ENCODE measurements at places on chromosomes 2 and 18. TPM values are rescaled to one million over a fixed set of nuclear protein-coding genes. Genes with fewer than 3 reads are reported as not detected.

CCDC74A gene
- 7.0 TPM for total RNA-seq

GRCh38 chr2:174051741-174052583 lies 86.8 kb upstream of the SP3 start:
- no peak for DNase-seq
- no peak overlapping the region for H3K27ac ChIP-seq
- no peaks in the 10 kb centered on the region for H3K4me1 ChIP-seq
- no peak overlapping the region for H3K4me3 ChIP-seq

- no peak overlapping the region for H3K27ac ChIP-seq
- no peak overlapping the region for H3K4me3 ChIP-seq
- H3K36me3 ChIP-seq: no peaks in the 10 kb centered on the region
- H3K27me3 ChIP-seq: peaks cover 24% of the 10 kb centered on the region
These were observed 1.5 kb upstream of the RESP18 start for GRCh38 chr2:219334076-219334475.

- H3K27me3 ChIP-seq: peaks cover 2% of the 10 kb centered on the region
- H3K27ac ChIP-seq: no peak overlapping the region
- no peak overlapping the region for H3K4me3 ChIP-seq
- no peaks in the 10 kb centered on the region for H3K36me3 ChIP-seq
- H3K4me1 ChIP-seq: no peaks in the 10 kb centered on the region
- no peak for DNase-seq
These were observed 91.0 kb downstream of the CSRNP3 start for GRCh38 chr2:165560377-165560988.

DNA sequence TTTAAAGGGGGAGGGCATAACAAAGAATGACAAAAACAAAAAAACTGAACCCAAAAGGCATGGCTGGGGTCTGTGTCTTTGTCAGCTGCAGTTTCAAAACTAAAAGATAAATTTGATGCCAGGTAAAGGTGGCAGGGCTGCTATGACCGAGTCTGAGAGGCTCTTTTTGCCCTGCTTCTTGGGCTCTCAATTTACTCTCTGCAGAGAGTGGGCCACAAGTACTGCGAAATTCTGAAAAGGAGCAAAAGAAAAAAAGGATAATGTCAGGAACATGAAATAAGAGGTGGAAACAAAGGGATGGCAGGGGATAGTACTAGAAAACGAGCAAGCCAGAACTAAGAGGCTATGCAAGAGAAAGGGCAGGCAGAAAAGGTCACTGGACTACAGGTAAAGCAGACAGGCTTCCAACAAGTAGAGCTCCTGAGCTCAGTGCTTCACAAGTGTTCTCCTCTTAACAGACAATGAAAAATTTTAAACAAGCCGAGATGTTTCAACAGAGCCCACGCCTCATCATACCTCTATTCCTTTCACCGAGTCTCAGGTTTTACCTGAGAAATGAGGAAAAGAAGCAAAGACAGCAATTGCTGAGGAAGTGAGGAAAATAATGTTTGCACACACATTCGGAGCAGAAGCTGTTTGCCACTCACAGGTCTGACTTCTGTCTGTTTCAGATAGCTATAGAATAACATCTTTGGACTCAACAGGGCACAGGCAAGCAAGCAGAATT lies 7.3 kb downstream of the IRS1 start:
- H3K4me3 ChIP-seq: no peak overlapping the region
- DNase-seq: no peak
- peaks cover 4% of the 10 kb centered on the region for H3K4me1 ChIP-seq
- H3K27me3 ChIP-seq: peaks cover 4% of the 10 kb centered on the region

DNA sequence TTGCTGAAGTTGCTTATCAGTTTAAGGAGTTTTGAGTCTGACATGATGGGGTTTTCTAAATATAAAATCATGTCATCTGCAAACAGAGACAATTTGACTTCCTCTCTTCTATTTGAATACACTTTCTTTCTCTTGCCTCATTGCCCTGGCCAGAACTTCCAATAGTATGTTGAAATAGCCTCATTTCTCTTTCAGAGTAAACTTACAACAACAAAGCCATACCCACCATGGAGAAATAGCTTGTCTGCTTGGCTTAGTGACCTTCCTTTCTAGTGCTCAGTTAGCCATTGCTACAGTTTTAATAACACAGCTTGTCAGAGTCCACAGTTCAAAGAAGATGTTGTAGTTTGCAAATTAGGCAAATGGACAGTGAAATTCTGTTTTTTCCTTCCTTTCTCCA lies 228.0 kb downstream of the ETAA1 start:
- no peak for DNase-seq
- no peaks in the 10 kb centered on the region for H3K27me3 ChIP-seq
- H3K36me3 ChIP-seq: no peaks in the 10 kb centered on the region
- H3K4me3 ChIP-seq: no peak overlapping the region
- no peaks in the 10 kb centered on the region for H3K4me1 ChIP-seq

GRCh38 chr2:8189316-8189715 lies 492.5 kb upstream of the ID2 start:
- no peak for DNase-seq
- no peaks in the 10 kb centered on the region for H3K27me3 ChIP-seq

GRCh38 chr18:54606835-54607212 lies 15.8 kb downstream of the DYNAP start:
- H3K27ac ChIP-seq: no peak overlapping the region
- DNase-seq: no peak
- H3K4me3 ChIP-seq: no peak overlapping the region
- H3K36me3 ChIP-seq: no peaks in the 10 kb centered on the region
- H3K27me3 ChIP-seq: no peaks in the 10 kb centered on the region

GRCh38 chr2:101272045-101272784 lies 19.5 kb downstream of the CNOT11 start:
- H3K36me3 ChIP-seq: peaks cover 43% of the 10 kb centered on the region
- DNase-seq: no peak
- H3K27me3 ChIP-seq: no peaks in the 10 kb centered on the region
- no peak overlapping the region for H3K27ac ChIP-seq
- H3K4me1 ChIP-seq: no peaks in the 10 kb centered on the region
